Thymus (tissue), 14 donors: ENCODE measurements at places on chromosomes 6 and 20. TPM values are rescaled to one million over a fixed set of nuclear protein-coding genes. Genes with fewer than 3 reads are reported as not detected.

The SLC24A3 gene
- 0.99 TPM for total RNA-seq

The SLC17A1 gene
- total RNA-seq, result not detected

The MED20 gene
- 22.4 TPM for total RNA-seq

The TRIM10 gene
- total RNA-seq, result 0.57 TPM

The LGSN gene
- 0.14 TPM for total RNA-seq

The PTPRT gene
- 4.5 TPM for total RNA-seq
